ENCODE measurements at places on chromosomes 11 and 22. TPM values are rescaled to one million over a fixed set of nuclear protein-coding genes. Genes with fewer than 3 reads are reported as not detected.

- DNase-seq: no peak
Observed at GRCh38 chr11:111726301-111726713, 39.9 kb downstream of the PPP2R1B start.

PIWIL4 gene
- 5.8 TPM for total RNA-seq

DNA sequence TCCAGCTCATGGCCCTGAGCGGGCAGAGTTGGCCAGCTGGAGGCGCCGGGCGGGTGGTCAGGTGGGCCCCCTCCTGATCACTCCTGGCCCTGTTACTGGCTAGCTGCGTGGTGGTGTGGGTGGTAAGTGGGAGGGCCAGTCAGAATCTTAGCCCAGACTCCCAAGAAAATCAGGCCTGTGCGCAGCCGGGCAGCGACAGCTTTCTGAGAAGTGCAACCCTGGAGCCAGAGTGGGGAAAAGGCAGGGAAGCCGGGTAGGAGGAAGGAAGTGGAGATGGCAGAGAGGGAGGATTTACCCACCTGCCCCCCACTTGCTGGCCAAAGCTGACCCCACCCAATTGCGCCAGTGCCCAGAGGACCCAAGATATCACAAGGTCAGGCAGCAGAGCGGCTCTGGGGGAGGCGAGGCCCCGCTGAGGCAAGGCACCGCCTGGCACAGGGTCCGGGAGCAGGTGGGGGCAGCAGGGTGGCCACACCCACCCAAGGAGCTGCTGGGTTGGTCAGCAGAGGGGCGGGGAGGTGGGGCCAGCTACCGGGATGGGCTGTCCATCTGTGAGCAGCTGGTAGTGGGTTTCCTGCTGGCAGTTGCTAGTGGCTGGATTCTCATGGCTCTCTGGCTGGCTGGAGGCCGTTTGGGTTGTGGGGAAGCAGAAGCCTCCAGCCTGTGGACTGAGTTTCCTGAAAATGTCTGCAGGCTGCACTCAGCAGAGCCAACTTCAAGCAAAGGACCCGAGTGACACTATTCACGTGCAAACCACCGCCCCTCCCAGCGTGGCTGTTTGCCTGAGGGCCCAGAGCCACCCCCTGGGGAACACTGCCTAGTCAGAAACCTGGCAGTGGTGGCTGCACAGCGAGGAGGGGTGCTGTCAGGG, 196.4 kb downstream of the IGLL1 start:
- DNase-seq: no peak

SLC22A25 gene
- under 0.01 TPM for total RNA-seq

- no peak for DNase-seq
Observed at GRCh38 chr11:111001986-111002611, 243.4 kb upstream of the POU2AF2 start.

PLA2G3 gene
- not detected for total RNA-seq

GRCh38 chr11:61599968-61600710, 19.3 kb upstream of the SYT7 start:
- peak; percentile 79 for DNase-seq

DNA sequence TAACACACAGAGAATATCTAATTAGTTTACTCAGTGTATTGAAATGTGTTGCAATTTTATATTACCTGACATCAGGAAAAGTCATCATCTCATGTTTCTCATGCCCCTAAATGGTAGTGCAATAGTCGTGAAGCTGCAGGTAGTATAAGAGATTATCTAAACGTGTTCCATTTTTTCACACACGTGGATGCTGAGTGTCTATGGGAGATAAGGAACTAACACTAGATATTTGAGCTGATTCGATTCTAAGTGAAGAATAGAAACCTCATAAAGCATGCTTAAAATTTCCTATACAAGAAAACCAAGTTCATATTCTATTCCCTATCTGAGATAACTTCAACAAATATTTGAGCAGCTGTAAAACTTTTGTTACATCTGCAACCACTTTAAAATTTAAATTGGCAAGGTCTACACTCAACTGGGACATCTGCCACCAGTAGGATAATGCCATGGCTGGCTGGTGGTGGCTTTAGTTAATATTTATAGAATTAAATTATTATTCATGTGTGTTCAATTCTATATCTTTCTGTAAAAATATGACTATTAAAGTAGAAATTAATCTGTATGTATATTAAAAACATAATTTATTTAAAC, 388.8 kb downstream of the LUZP2 start:
- DNase-seq: no peak

DNA sequence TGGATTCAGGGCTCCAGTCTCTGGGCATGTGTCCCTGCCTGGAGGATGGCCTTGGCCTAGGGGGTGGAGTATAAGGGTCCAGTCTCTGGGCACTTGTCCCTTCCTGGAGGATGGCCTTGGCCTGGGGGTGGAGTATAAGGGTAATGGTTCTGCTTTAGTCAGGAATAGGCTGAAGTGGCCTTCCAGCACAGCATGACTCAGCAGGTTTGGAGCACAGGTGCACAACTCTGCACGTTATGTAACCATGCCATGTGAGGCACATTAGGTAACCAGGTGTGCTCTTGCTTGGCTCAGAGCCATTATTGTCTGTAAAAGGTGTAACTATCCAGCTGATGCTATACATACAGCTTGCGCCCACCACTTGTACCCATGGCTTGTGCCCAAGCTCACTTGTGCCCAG, 48.4 kb upstream of the POLD3 start:
- no peak for DNase-seq

NEFH gene
- total RNA-seq: 0.47 TPM

DNA sequence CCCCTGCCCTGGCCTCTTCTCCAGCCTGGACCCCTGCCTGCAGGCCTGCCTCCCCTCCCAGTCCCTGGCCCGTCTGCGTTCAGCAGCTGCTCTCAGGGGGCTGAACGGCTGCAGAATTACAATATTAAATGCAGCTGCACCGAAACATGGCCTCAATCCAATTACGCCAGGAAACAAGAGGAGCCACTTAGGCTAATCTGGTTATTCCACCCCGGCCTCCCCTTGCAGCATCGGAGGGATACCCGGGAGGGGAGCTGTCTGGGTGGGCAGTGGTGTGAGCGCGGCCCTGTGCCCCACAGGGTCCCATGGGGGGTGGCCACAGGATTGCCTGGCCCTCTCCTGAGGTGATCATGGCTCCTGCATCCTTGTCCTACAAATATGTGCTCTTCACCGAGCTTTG, 42.6 kb downstream of the FLRT1 start:
- no peak for DNase-seq

- DNase-seq: no peak
Observed at GRCh38 chr22:24486501-24486921, 8.6 kb upstream of the UPB1 start.

DNA sequence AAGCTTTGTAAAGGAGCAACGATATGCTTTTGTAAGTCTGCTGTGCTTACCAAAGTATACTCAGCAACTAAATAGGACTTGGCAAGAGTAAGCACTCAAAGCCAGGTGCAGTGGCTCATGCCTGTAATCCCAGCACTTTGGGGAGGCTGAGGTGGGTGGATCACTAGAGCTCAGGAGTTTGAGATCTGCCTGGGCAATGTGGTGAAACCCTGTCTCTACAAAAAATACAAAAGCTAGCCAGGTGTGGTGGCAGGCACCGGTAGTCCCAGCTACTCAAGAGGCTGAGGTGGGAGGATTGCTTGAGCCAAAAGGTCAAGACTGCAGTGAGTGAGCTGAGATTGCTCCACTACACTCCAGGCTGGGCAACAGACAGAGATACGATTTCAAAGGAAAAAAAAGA, 67.5 kb downstream of the PAK1 start:
- DNase-seq: no peak

- DNase-seq: no peak
Observed at GRCh38 chr11:28142724-28143123, 34.5 kb downstream of the METTL15 start.

APOC3 gene
- total RNA-seq: not detected

SGSM1 gene
- 11.4 TPM for total RNA-seq

GRCh38 chr11:61474013-61474643, 34.4 kb upstream of the LRRC10B start:
- DNase-seq: no peak

TRIM49D2 gene
- total RNA-seq: not detected

DNA sequence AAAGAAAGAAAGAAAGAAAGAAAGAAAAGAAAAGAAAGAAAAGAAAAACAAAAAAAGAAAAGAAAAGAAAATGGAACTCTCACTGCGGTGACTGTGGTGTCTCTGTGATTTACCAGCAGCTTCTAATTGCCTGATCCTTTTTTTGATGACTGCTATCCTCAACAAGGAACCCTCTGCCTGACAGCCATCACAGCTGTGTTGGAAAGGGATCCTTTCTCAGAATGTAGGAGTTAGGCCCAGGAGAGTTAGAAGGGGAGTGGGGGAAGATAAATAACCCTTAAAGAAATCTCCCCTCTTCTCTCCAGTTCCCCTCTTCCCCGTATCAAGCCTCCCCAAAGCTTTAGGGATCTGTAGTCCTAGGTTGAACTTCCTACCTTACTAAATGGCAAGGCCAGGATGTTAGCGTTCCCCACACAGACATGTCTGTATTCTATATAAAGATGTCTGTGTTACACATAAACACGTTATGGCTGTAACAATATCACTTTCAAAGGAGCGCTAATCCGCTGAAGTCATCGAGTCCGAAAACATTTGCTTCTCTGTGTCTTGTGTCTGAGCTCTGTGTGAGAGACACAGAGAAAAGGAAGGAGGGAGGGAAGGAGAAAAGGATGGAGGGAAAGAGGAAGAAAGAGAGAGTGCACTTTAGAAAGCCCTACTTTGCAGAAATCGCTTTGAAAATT, 26.8 kb upstream of the WT1 start:
- DNase-seq: no peak

GRCh38 chr11:37905707-37906417, 1307.8 kb upstream of the RAG2 start:
- no peak for DNase-seq

GRCh38 chr11:19447150-19447566, 206.4 kb upstream of the E2F8 start:
- no peak for DNase-seq

DNA sequence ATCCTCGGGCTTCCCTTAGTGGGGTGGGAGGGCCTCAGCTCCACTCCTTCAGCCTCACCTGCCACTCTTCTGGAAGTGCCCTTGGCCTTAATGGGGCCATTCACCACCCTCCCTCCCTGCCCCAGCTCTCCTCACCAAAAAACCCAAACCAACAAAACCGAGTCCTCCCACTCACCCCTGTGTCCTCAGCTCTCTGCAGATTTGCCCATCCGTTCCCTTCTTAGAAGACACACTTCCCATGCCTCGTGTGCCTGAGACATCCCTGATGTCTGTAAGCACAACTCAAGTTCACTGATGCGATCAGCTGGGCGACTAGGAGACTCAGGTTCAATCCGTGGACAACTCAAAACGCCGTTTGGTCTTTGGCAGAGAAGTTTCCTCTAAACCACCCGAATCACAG, 839.2 kb downstream of the TBC1D22A start:
- DNase-seq: no peak

- DNase-seq: no peak
Observed at GRCh38 chr11:112478806-112479205, 218.1 kb upstream of the PLET1 start.

PCSK7 gene
- 24.0 TPM for total RNA-seq

DNA sequence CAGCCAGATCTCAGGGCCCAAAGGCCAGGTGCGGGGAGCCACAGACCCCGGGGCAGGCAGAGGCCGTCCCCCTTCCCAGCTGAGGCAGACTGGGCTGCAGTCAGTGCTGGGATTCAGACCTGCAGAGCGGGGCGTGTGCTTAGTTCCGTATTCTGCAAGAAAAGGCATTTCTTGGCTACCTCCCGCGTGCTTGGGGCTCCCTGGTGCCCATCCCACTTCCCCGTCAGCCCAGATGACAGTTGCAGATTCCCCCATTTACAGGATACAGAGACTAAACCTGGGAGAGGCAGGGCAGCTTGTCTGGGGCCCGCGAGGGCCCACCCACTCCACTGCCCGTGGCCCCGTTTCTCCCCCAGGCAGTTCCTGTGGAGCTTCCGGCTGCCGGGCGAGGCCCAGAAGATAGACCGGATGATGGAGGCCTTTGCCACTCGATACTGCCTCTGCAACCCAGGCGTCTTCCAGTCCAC, 18.3 kb downstream of the CYTH4 start:
- DNase-seq: no peak

GRCh38 chr11:106624377-106624776, 393.9 kb downstream of the GUCY1A2 start:
- DNase-seq: no peak

GRCh38 chr11:17760102-17761029, 25.8 kb downstream of the KCNC1 start:
- DNase-seq: no peak

GRCh38 chr11:34512840-34513681, 533 bp downstream of the ELF5 start:
- no peak for DNase-seq

DNA sequence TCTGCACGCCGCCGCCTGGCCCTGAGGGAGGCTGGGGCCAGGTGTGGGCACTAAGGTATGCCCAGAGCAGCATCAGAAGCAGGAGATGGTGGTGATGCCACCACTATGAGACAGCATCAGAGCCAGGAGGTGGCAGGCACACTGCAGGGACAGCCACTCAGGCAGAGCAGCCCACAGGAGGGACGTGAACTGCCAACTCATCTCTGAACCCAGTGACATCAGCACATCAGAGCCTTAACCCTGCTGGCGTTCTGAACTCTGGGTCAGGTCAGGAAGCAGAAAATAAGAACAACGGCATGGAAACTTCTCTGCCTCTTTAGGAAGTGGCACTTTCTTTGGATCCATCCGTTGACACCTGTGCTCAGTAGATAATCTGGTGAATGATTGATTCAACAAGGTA, 14.7 kb upstream of the IFT27 start:
- no peak for DNase-seq

- DNase-seq: no peak
Observed at GRCh38 chr11:13348305-13348704, 70.7 kb downstream of the BMAL1 start.

DNA sequence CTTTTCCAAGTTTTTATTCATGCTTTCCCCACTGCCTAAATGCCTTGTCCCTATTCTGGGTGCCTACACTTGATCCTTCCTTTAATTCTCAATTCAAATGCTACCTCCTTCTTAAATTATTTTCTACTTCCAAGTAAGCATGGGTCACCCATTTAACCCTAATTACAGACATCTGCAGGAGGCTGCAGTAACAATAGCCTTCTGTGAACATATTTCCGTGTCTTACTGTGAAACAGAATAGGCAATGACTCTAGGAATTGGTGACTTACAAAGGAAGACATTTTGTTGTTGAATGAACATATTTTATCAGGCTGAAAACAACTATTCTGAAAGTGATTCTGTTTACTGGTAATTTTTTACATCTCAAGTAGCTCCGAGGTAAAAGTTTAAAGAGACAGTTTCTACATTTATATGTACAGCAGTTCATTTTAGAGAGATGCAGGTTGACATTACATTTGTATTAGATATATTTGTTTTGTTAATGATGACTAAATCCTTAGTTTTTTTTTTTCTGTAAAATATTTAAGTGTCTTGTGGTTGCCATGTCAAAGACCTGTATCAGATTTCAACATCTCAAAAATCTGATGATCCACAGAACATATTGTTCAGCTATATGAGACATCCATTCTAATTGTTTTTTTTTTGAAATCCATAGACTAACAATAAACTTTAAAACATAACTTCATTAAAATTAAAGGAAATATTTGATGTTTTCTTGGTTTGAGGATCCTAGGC, 316.8 kb downstream of the CASP12 start:
- DNase-seq: no peak

Measured in occipital lobe (tissue), 3 donors.